Left cardiac atrium (tissue), 4 donors: ENCODE measurements at places on chromosomes 11 and 22.

GRCh38 chr11:17391493-17392355 is 3.3 kb upstream of the KCNJ11 start:
- DNase-seq, result no peak

GRCh38 chr11:94128291-94128745 is 323 bp upstream of the PANX1 start:
- DNase-seq, result no peak

DNA sequence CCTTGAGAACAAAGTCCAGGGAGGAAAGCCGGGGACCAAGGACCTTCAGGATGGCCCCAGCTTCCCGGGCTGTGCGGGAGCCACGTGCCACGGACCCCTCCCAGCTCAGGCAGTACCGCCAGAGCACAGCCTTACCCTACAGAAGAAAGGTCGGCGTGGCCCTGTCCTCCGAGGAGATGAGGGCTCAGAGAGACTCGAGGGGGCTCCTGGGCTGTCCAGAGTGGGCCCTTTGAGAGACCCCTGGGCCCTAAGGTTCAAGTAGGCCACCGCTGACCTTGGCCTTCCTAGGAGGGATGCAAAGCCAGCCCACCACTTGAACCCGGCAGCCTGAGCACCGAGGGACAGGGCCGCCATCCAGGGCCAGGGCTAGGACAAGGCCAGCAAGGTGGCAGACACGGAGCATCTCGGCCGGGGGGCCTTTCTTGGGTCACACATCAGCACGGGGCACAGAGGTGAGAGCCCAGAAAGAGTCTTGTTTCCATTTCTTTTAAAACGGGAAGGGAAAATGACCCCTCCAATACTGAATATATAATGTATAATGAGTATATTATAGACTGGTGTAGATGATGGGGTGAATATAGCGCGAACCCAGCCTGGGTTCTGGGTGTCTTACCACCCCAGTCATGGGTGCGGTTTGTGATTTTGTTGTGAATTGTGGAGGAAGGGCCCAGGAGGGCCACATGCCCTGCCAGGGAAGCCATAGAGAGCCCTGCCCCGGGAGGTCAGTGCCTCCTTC is 34.4 kb upstream of the PPARA start:
- no peak for DNase-seq

- no peak for DNase-seq
Observed at GRCh38 chr22:37417264-37417663, 10.0 kb downstream of the ELFN2 start.

DNA sequence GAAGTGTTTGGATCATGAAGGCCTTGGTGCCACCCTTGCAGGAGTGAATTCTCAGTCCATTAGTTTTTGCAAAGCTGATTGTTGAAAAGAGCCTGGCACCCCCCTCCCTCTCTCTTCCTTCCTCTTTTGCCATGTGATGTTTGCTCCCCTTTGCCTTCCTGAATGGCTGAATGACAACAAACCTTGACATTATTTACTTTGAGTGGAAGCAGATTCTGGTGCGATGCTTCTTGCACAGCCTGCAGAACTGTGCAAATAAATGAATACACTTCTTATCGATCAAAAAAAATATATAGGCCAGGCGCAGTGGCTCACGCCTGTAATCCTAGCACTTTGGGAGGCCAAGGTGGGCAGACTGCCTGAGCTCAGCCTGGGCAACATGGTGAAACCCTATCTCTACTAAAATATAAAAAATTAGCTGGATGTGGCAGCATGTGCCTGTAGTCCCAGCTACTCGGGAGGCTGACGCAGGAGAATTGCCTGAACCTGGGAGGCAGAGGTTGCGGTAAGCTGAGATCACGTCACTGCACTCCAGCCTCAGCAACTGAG is 2.0 kb upstream of the NARS2 start:
- DNase-seq, result no peak

- DNase-seq, result peak; percentile 74
Observed at GRCh38 chr11:70073871-70074371, 4.2 kb upstream of the ANO1 start.

GRCh38 chr11:115078461-115079438 is 400.4 kb downstream of the NXPE2 start:
- DNase-seq, result no peak

GRCh38 chr11:66011239-66011784 is 496 bp upstream of the CST6 start:
- DNase-seq, result no peak

DNA sequence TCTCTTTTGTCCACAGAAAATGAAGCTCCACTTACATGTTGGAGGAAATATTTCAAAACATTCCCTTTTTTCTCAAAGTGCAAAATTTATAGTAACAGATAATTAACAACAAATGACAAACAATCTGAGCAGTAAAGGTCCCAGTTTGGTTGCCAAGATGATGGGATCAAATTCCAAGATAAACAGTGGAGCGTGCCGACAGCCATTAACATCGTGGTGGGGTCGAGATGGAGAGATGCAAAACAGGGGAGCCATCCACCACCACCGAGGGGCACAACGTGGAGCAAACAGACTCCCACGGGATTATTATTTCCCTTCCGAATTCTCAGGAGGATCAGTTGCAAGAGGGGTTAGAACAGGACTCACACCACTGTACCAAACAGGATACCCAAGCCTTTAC is 17.2 kb downstream of the MPPED2 start:
- DNase-seq, result no peak

DNA sequence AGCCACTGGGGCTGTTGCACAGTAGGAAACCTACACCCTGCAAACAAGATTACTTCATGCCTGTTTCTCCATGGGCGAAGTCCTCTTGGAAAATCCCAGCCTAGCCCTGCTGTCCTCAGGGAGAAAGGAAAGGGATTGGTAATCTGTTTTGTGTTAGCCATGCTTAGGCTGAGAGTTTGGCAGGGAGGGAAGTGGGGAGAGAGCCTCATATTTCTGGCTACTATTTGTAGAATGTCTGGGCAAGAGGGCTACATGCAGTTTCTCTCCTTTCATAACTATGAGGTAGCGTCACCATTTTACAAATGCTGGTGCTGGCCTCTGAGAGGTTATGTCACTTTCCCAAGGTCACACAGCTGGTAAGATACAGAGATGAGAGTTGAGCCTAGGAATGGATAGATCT is 737 bp upstream of the MFRP start:
- DNase-seq, result no peak

DNA sequence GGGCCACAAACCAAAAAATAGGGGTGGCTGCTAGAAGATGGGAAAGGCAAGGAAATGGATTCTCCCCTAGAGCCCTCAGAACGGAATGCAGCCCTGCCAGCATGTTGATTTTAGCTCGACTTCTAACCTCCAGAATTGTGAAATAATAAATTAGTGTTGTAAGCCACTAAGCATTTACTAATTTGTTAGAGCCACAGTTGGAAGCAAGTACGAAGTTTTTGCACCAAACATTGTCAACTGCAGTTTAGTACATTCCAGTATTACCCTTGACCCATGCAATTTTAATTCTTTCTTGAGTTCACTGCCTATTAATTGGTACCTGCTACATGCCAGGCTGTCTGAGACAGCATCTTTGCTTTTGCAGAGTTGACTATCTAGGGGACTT is 32.2 kb downstream of the PARVA start:
- no peak for DNase-seq

- no peak for DNase-seq
Observed at GRCh38 chr11:122775675-122776271, 62.5 kb upstream of the CRTAM start.

GRCh38 chr22:20435436-20436306 is 2.0 kb downstream of the SCARF2 start:
- DNase-seq, result peak; percentile 15

- DNase-seq, result no peak
Observed at GRCh38 chr11:48116437-48117228, 100.0 kb upstream of the OR4B1 start.

DNA sequence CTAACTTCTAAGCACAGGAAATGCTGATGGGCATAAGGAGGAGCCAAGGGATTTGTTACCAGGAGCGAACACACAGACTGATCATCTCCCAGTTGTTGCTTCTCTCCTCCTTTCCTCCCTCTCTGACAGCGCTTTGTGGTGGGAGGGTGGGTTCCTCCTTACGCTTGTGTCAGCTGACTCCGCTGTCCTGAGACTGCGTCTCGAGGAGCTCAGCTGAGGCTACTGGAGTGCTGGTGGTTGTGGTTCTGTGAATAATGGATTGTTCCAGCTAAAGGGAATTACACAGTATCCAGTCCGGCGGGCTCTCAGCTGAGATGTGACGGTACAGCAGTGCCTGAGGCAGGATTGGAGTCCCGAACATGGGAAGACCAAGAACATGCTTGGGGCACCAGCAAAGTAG is 113.4 kb downstream of the CTNND1 start:
- no peak for DNase-seq
